ENCODE measurements at places on chromosomes 1 and 21.

DNA sequence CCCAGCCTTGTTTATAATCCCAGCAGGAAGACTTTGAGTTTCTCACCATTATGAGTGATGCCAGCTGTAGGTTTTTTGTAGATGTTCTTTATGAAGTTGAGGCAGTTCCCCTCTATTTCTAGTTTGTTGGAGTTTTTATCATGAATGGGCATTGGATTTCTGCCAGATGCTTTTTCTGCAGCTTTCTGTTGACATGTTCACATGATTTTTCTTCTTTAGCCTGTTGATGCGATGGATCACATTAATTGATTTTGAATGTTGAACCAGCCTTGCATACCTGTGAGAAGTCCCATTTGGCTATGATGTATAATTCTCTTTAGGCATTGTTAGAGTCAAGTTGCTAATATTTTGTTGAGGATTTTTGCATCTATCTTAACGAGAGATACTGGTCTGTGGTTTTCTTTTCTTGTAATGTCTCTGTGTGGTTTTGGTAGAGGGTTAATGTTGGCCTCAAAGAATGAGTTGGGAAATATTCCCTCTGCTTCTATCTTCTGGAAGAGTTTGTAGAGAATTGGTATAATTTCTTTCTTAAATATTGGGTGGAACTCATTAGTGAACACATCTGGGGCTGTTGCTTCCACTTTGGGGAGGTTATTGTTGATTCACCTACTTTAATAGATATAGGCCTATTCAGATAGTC lies 33.2 kb downstream of the ZBTB40 start:
- no peak for DNase-seq

- no peak for DNase-seq
Observed at GRCh38 chr1:236433819-236434315, 39.8 kb downstream of the EDARADD start.

DNA sequence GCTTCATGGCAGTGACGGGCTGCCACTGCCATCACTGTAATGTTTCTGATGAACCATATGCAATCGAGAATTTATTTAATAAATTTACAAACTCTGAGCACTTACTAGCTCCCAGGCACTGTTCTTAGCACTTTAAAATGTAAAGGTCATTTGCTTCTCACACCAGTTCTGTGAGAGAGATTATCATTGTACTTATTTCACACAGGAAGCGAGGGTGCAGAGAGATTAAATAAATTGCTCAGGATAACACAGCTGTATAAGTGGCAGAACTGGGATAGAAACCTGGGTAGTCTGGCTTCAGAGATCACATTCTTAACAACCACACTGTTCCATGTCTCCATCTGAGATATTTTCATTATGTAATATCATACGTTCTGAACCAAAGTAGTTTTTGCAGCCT lies 119.9 kb downstream of the MAST2 start:
- no peak for DNase-seq

GRCh38 chr1:14939527-14940284 lies 213.8 kb upstream of the TMEM51 start:
- peak; percentile 75 for DNase-seq

- DNase-seq, result no peak
Observed at GRCh38 chr1:48084826-48085225, 87.6 kb upstream of the TRABD2B start.

- DNase-seq, result no peak
Observed at GRCh38 chr1:227429447-227430359, 111.4 kb upstream of the CDC42BPA start.

DNA sequence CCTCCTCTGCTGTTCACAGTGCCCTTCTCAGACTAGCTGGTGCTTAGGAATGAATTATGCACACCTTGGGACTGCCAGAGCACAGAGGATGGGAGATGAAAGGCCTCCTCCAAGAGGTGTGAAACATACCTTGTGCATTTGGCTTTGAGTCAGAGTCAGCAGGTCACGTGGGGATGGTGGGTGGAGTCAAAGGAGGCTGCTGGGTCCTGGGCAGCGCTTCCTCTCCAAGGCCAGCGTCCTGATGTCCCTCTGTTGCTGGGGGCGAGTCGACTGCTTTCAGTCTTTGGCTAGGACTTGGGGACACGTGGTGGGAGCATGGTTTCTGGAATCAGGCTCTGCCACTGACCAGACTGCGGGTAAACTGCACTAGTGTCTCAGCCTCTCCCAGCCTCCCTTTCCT lies 91.2 kb downstream of the AJAP1 start:
- DNase-seq, result peak; percentile 1

GRCh38 chr1:242139986-242140385 lies 141.1 kb upstream of the MAP1LC3C start:
- DNase-seq, result no peak

- DNase-seq, result peak; percentile 44
Observed at GRCh38 chr1:164440232-164440631, 118.8 kb upstream of the PBX1 start.

DNA sequence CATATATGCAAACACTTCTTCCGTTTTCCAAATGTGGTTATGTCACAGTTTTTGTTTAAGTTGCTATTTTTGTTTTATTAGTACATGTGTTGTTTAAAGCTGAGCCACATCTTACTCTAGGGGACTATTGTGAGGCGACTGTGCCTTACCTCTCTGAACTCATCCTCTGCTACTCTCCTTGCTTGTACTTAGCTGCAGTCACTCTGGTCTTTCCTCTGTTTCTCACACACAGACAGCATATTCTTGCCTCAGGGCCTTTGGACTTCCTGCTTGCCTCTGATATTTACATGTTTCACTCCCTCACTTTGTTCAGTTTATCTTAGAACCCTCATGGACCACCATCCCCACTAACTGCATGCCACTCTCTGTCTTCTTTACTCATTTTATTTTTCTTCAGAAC lies 101.1 kb downstream of the MACF1 start:
- peak; percentile 52 for DNase-seq

DNA sequence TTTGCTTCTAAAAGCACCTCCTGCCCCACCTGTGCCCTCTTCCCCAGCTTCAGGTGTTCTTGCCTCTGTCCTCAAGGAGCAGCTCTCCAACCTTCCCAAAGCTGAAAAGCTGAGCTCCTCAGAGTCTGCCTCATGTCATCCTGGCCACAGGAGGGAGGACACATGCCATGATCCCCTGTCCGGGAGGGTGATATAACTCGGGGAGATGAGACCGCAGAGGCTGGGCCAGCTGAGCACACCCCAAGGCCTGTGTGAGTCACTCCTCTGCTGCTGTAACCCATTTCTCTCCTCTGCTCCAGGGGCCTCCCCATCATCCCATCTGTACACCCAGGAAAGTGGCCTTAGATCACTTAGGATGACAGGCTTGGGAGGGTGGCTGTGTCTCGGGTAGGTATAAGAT lies 49.8 kb downstream of the EPHB2 start:
- no peak for DNase-seq

DNA sequence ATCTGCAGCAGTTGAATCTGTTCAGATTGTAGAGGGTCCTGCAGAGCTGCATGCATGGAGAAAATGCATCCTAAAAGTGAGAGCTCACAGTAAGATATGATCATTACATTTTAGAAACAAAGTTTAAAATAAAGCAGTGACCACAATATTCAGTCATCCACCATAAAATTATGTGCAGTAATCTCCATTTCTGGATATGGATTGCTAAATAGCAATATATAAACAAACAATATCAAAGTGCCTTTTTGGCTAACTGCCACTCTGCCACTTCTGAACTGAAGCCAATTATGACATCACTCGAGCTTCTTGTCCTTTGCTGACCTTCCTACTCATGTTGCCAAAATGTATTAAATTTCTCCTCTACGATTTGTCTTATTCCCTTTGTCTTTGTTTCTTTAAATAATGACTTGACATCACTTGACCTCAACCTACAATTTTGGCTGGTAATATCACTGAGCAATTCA lies 262.0 kb upstream of the CXADR start:
- no peak for DNase-seq

GRCh38 chr21:44764319-44765230 lies 37.0 kb downstream of the UBE2G2 start:
- DNase-seq, result no peak

DNA sequence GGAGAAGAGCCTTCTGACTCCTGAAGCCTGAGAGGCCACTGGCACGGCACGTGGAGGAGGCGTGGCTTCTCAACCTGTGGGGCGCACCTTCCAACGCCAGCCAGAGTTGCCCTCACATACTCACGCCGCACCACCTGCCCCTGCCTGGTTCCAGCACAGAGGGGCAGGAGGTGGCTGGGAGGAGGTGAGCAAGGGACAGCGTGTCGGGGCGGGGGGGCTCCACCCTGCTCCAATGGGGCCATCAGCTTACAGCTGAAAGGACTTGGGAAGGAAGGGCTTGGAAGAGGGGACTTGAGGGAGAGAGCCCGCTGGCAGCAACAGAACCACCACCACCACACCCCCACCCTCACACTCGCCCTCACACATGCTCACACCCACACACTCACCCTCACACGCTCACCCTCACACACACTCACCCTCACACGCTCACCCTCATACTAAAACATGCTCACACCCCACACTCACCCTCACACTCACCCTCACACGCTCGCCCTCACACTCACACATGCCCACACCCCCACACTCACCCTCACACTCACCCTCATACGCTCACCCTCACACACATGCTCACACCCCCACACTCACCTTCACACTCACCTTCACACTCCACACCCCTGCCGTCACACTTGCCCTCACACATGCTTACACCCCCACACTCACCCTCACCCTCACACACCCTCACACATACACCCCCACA lies 41.6 kb upstream of the EDN2 start:
- no peak for DNase-seq

DNA sequence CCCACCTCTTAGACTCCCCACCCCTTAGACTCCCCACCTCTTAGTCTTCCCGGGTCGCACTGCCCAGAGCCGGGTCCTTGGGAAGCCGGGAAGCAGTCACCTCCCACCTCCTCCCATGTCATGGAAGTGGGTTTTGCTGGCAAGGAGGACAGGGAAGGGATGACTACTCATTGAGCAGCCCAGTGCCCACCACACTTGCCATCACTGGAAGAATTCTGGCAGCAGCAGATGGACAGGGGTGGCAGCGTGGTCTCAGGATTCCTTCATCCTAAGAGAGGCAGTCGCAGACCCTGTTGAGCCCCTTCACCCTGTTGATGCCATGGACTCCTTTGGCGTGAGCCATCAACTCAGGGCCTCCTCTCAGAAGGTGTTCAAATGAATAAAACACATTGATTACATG lies 140.8 kb downstream of the PGBD5 start:
- no peak for DNase-seq
